ENCODE measurements at places on chromosomes 3 and 15.

- DNase-seq, result no peak
Observed at GRCh38 chr3:331881-332280, 135.3 kb downstream of the CHL1 start.

DNA sequence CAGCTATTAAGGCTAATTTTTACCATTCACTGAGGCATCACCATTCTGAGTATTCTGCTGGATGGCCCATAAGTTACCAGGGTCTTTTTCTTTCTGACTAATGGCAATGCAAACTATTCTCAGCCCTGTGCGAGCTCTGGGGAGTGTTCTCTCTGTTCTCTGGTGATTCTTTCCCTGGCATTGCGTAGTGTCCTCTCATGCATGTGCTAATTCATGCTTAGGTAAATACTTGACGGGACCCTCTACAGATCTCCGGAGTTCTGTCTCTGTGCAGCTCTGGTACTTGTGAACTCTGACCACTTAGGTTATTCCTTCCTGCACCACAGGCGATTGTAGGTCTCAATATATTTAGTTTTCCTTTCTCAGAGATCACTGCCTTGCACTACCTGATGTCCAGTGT lies 34.8 kb downstream of the UBE2E1 start:
- DNase-seq, result no peak

GRCh38 chr15:74040109-74040850 lies 42.1 kb downstream of the GOLGA6A start:
- no peak for DNase-seq

GRCh38 chr3:14761121-14761672 lies 57.6 kb upstream of the FGD5 start:
- DNase-seq, result no peak

DNA sequence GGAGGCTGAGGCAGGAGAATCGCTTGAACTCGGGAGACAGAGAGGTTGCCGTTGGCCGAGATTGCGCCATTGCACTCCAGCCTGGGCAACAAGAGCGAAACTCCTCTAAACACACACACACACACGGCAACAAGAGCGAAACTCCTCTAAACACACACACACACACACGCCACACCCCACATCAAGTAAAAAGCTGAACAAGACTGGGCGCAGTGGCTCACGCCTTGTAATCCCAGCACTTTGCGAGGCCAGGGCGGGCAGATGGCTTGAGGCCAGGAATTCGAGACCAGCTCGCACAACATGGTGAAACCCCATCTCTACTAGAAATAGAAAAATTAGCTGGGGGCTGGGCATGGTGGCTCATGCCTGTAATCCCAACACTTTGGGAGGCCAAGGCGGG lies 49.0 kb downstream of the HOMER2 start:
- DNase-seq, result no peak

DNA sequence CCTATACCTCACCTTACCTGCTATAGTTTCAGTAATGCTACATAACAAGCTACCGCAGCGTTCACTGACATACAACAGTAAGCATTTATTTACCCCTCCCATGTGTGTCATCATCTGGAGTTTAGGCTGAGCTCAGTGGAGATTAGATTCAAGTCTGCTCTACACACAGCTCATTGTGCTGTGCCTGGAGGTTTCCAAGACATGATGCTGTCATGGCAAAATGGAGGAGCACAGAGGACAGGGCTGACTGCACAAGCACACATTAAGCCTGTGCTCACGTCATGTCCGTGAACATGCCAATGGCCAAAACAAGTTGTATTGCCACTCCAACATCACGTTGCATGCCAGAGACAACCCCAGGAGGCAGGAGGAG lies 333.8 kb upstream of the TRIM42 start:
- peak; percentile 44 for DNase-seq

GRCh38 chr3:109384164-109384563 lies 46.8 kb upstream of the DPPA4 start:
- DNase-seq, result no peak

GRCh38 chr15:97995192-97995591 lies 34.7 kb downstream of the ARRDC4 start:
- no peak for DNase-seq

GRCh38 chr3:76561494-76562236 lies 478.2 kb upstream of the ROBO2 start:
- DNase-seq, result no peak

- DNase-seq, result no peak
Observed at GRCh38 chr15:98763179-98763578, 114.8 kb downstream of the IGF1R start.

GRCh38 chr3:153379516-153379915 lies 217.5 kb downstream of the RAP2B start:
- no peak for DNase-seq

GRCh38 chr3:36680952-36681351 lies 83.4 kb downstream of the DCLK3 start:
- no peak for DNase-seq

DNA sequence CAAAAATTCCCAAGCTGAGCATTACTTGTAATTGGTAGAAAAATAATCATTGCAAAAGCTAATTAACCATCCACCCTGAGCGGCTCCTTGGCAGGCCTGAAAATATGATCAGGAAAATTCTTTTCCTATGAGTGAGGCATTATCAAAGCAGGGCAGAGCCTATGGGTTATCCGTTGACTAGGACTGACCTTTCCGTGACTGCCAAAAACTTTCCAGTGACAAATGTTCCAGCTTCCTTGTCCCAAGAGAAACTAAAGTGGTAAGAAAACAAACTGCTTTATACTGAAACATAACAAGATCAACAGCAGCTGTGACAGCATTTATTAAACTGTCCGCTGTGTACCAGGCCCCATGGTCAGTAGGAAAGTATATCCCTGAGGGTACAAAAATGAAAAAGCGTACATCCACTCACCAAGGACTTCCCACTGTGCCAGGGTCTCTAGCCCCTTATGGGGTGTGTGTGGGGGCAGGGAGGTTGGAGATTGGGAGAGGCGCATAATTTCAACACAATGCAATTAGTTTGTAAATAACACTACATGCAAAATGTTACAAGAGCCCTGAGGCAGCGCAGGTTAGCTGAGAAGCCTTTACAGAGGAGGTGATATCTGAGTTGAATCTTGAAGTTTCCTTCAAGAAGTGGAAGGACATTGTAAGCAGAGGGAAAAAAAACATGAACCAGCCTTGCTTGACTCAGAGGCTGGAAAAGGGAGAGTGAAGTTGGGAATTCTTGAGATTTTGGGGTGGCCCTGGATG lies 8.5 kb downstream of the LIPC start:
- no peak for DNase-seq

DNA sequence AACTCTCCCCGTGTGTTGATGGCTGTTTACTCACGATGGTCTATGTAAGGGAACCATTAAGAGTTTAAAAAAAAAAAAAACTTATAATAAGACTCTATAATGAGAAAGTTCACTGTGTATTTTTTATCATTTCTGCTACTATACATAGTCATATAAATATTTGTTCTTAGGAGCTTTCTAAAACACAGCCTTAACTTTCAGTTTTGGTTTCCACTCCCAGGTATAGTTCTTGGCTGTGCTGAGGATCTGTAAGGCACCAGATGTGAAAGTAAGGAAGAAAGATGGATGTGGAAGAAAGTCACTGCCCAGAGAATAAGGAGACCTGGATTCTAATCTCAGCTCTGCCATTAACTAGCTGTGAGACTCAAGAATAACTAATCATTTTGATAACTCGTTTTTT lies 101.9 kb upstream of the THBS1 start:
- DNase-seq, result no peak

GRCh38 chr3:15312550-15312949 lies 19.8 kb downstream of the SH3BP5 start:
- no peak for DNase-seq

GRCh38 chr15:77622934-77623754 lies 9.6 kb downstream of the LINGO1 start:
- DNase-seq, result no peak

DNA sequence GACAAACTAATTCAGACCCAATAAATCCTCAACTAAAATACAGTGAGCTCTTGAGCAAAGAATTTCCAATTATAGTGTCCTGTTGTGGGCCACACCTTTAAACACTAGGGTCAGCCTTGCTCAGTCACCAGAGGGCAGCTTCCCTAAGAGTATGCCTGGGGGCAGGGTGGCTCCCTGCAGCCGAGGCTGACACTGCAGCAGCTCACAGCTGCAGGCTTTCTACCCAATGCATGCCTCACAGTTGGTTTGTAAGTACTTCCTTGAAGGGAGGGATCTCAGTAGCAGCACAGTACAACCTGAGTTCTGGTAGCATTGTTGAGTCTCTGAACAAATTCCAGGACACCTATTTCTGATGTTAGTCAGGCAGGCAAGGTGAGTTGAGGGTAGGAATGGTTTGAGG lies 335.6 kb downstream of the TUSC7 start:
- no peak for DNase-seq

GRCh38 chr3:127847236-127847720 lies 25.0 kb upstream of the MGLL start:
- no peak for DNase-seq

- DNase-seq, result no peak
Observed at GRCh38 chr3:55329849-55330248, 157.3 kb downstream of the WNT5A start.

GRCh38 chr3:196214783-196215441 lies 1.4 kb upstream of the SLC51A start:
- no peak for DNase-seq

DNA sequence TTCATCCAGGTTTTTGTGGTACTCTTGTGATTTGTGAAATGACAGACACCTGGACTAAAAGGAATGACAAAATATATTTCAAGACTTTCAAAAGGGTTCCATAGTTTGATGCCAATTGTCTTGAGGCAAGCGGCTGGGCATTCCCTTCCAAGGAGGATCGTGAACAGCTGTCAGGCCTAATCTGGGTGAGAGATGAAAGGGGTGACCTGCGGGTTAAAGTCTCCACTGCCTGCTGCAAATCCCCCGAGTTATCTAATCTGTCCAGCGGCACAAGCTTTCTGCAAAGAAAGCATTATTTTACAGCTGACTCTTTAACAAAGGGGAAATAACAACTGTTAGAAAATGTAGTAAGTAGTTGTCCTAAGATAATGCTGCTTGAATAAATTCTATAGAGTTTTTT lies 128.7 kb upstream of the MB21D2 start:
- no peak for DNase-seq

DNA sequence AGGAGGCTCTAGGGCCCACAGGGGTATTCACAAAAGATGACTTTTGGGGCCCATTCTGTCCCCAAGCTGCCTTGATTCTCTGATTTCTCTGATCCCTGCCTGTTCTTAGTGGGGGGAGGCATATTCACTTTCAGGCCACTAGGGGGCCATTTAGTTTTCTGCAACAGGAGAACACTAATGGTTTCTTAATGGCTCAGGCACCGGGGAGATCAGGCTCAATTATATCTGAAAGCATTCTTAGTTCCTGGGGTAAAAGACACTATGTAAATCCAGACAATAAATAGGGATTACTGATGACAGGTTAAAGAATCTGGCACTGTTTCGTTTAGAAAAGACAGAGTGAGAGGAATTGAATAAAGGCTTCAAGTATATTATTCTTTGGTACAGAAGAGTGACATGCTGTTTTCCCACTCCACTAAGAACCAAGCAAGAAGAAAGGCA lies 2.5 kb upstream of the INAFM2 start:
- peak; percentile 24 for DNase-seq

DNA sequence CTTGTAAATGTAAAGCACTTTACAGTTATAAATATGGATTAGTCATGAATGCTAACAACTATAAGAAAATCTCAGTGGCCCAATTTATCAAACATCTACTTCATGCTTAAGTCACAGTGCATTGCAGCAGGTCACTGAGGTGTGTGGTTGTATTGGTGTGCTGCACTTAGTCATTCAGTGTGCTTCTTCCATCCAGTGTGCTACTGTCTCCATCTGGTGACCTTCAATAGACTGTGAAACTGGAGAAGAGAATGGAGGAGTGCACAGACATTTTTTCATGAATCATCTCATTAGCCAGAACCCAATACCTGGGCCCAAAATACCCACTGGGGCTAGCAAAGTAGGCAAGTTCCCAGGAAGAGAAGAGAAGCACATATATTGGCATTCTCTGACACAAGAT lies 199.6 kb downstream of the SHOX2 start:
- DNase-seq, result no peak

- no peak for DNase-seq
Observed at GRCh38 chr15:64429448-64429847, 30.9 kb upstream of the ZNF609 start.

Measured in DMS79 (cell line).